Stimulated activated CD8-positive, alpha-beta memory T cell treated with anti-CD3 and anti-CD28 coated beads, Interleukin-12 subunit alpha, Interleukin-12 subunit beta, amount 100 ng/mL, for 4 hours (primary cell): ENCODE measurements at places on chromosomes 2 and 18.

GRCh38 chr2:72274380-72274797 lies 126.7 kb upstream of the CYP26B1 start:
- no peak for DNase-seq

DNA sequence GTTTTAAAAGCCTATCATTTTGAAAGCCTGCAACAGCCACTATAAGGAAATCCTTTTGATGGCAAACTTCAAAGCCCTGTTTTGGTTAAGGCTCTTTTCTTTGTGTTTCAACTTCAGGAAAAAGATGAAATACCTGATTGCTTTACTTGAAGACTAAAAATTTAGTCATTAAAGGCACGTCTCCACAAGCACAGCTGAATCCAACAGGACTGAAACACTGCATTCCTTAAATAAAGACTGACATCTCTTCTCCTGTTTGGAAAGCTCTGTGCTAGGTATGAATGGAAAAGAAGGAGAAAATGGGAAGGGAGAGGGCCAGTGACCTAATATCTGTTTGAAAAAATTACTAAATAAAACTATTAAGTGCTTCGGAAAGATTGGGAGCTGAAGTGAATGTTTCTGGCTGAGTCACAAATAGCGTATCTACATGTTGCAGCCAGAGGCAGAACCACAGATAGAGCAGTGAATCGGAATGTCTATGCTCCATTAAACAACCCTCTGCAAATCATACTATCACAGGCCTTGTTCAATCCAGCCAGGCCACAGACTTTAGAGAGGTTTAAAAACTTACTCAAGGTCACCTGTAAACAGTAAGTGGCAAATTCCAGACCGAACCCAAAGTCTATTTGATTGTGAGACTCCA lies 21.1 kb upstream of the RALBP1 start:
- no peak for DNase-seq

DNA sequence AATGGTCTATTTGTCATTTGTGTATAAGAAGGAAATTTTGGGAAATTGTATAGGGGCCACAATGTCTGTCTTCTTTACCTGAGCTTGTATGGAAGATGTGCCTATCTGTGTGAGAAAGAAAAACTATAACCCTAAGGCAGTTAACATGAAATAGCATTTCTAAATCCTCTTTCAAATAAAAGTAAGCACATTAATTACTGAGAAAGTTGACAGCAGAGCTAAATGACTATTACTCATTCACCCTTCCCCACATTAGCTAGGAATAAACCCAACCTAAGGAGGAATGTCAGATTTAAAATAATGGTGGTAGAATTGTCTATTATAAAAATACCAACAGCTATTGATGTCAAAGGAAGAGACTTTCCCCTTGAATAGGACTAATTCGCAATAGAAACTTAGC lies 56.2 kb downstream of the SLC38A11 start:
- DNase-seq: no peak

DNA sequence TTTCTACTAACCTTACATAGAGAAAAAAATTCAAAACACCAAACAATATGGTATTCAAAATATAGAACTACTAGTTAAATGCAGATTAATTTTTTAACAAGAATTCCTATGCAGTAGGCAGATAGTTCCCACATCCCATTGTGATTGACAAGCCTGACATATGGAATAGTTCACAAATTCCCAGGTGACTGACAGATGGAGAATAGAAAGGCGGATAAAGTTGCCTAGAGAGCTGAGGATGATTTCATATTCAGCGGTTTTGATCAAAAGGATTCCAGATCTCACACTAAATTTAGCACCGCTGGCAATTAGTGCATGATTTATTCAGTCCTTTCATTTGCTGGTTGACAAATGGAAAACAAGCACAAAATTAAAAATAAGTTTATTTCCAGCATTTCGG lies 733.7 kb upstream of the POU3F3 start:
- DNase-seq: no peak

- no peak for DNase-seq
Observed at GRCh38 chr2:121570036-121570666, 39.5 kb downstream of the RNU4ATAC start.

GRCh38 chr2:133400411-133400810 lies 167.9 kb downstream of the NCKAP5 start:
- no peak for DNase-seq

DNA sequence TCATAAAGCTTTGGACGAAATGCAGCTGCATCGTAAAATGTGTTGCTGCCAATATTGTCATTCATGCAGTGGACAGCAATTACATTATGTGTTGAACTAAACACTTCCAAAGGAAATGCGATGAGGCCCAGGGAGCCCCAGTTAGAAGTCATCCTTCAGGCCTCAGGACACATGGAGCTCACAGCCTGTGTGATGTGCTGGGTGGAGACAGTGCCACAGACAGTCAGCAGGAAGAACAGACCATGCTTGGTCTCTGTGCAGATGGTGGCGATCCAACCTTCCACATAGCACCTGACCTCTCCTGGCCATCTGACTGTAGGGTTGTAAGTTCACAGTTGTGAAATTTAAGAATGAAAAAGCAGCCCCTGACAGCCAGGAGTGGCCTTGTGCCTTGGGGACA lies 118.3 kb upstream of the ALKAL2 start:
- DNase-seq: no peak

DNA sequence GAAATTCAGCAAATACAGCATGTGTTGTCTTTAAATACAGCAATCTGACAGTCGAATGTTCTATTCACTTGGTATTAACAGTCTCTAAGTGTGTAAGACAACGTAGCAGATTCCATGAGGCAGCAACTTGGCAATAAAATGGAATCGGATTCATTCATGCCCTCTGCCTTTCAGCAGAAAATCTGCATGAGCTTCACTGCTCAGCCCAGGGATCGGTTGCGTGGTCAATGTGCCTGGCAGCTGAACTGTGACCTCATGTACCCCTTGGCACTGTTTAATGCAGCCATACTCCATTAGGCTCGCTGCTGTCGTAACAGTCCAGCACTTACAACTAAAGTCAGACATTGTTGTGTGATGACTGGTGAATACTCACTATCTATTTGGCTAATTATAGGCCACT lies 17.7 kb upstream of the RGPD4 start:
- DNase-seq: no peak

- no peak for DNase-seq
Observed at GRCh38 chr2:157304811-157305722, 20.6 kb downstream of the ERMN start.

DNA sequence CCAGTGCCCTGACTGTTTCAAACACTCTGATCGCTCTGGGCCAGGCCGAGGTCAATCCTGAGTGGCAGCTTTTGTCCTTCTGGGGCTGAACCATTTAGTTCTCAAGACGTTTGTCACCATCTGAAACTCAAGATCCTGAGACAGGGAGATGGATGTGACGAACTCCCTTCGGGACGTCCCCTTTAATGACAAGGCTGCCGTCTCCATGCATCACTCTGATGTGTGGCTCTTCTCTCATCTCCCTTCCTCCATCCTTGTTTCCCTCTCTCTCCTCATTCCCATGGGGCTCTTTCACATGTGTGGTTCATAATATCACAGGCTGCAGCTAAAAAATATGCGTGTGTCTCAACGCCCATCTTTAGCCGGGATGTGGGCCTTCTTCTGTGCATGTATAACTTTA lies 189.6 kb downstream of the DNER start:
- DNase-seq: no peak

GRCh38 chr2:96264656-96265348 lies 995 bp downstream of the TMEM127 start:
- peak; percentile 14 for DNase-seq

- DNase-seq: no peak
Observed at GRCh38 chr2:70703900-70704549, 64.0 kb downstream of the ADD2 start.

- DNase-seq: no peak
Observed at GRCh38 chr2:222594679-222595078, 61.2 kb downstream of the FARSB start.

DNA sequence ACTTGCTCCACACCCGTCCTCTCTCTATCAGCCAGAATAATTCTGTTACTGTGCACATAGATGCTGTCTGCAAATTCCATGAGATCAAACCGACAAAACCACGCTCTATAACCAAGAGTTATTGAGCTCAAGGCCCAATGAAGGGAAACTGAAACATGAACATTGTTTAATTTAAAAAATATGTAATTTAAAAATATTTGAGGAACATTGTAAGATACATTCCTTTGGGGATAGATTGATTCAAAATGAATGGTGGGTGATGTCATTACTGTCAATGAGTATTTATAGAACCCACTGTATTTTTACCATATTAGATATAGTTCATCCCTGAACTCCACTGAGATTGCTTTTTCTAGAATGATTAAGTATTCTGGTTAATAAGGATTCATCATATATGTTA lies 50.4 kb downstream of the NCKAP5 start:
- DNase-seq: no peak

DNA sequence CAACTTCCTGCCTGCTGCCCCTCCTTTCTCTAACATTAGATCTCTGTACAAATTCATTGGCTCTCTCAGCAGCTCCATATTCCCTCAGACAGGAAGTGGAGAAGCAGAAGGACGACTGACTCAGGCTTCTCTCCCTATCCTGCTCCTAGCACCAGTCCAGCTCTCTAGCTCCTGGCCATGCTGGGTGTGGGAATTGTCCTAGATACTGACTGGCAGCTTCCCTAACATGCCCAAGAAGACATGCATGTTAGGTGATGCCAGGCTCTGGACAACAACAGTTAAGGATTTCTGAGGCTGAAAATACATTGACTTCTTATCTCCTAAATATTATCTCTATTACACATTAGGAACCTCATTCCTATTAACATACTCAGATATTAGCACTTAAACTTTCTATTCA lies 292.9 kb downstream of the IKZF2 start:
- DNase-seq: no peak

GRCh38 chr2:110680709-110681108 lies 2.8 kb upstream of the BUB1 start:
- no peak for DNase-seq

DNA sequence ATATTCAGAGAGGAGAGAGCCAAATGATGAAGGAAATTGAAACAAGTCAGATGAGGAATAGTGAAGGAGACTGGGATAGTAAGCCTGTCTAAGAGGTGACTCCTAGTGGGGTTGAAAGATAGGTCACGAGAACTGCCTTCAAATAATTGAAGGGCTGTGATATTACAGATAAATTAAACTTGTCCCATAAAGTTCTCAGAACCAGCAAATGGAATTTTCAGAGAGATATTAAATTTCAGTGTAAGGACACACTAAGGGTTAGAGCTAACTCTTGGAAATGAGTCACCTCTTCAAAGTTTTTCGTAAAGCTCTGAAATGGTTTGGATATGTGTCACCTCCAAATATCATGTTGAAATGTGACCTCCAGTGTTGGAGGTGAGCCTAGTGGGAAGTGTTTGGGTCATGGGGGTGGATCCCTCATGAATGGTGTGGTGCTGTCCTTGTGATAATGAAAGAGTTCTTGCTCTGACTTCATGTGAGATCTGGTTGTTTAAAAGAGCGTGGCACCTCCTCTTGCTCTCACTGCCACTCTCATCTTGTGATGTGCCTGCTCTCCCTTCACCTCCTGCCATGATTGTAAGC lies 87.3 kb downstream of the BABAM2 start:
- DNase-seq: no peak

- DNase-seq: no peak
Observed at GRCh38 chr2:241680827-241681599, 5.6 kb downstream of the DTYMK start.

DNA sequence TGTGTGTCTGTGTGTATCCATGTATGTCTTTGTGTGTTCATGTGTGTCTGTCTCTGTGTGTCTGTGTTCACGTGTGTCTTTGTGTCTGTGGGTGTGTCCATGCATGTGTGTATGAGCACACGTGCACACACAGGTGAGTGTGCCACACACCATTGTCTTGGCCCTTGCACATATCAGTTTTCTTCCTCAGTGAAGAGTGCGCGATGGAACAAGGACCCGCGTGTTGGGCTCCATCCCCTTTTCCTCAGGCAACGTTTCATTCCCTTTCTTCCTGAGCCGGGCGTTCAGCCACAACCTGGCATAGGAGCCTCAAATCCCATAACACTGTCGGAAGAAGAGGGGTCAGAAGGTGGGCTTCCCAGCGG lies 74.3 kb downstream of the PTGR3 start:
- no peak for DNase-seq

- DNase-seq: no peak
Observed at GRCh38 chr2:53448591-53448990, 319.0 kb upstream of the CHAC2 start.

DNA sequence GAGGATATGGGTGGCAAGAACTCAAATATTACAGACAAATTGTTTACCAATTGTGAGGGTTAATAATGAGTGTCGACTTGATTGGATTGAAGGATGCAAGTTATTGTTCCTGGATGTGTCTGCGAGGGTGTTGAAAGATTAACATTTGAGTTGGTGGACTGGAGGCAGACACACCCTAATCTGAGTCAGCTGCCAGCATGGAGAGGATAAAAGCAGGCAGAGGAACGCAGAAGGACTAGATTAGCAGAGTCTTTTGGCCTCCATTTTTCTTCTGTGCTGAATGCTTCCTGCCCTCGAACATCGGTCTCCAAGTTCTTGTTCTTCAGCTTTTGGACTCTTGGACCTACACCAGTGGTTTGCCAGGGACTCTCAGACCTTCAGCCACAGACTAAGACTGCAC lies 1503.7 kb downstream of the LRP1B start:
- DNase-seq: no peak

- DNase-seq: no peak
Observed at GRCh38 chr2:44615950-44616518, 254.3 kb downstream of the CAMKMT start.

DNA sequence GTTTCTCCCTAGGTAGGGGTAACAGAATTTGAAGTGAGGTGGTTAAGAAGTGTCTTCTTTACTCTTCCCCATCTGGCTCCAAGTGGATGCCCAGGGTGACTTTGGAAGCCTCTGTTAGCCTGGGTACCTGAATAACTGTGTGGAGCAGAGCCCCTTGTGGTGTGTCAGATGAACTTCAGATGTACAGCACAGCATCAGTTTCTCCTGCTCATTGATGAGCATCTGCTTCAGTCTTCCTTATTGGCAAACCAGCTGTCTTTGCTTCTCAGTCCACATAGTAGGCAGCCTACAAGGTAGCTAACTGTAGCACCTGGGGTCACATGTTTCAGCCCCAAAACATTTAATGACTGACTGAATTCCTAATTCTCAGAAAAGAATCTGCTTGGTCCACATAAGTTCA lies 56.2 kb upstream of the ATP8B1 start:
- no peak for DNase-seq

- DNase-seq: no peak
Observed at GRCh38 chr2:167842047-167842446, 405.3 kb downstream of the STK39 start.

DNA sequence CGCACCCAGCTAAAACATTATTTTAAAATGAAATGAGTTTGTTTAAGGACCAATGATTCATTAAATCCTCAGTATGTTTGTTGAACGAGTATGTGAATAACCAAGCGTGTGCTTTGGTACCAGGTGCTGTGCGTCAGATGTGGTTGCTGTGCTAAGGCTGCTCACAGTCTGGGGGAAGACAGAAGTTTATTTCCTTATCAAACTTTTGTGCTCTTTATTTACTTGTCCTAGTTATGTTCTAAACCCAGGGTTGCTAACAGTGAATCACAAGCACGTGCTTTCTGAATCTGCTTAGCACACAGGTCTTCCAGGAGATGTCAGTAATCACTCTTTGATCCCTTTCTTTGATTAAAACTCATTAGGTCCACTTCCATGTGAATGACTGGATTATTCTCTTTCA lies 37.0 kb downstream of the RAPGEF4 start:
- DNase-seq: no peak
